ENCODE measurements at places on chromosomes 1 and 21.

GRCh38 chr1:205764578-205764977, 10.7 kb downstream of the RAB29 start:
- DNase-seq, result no peak

DNA sequence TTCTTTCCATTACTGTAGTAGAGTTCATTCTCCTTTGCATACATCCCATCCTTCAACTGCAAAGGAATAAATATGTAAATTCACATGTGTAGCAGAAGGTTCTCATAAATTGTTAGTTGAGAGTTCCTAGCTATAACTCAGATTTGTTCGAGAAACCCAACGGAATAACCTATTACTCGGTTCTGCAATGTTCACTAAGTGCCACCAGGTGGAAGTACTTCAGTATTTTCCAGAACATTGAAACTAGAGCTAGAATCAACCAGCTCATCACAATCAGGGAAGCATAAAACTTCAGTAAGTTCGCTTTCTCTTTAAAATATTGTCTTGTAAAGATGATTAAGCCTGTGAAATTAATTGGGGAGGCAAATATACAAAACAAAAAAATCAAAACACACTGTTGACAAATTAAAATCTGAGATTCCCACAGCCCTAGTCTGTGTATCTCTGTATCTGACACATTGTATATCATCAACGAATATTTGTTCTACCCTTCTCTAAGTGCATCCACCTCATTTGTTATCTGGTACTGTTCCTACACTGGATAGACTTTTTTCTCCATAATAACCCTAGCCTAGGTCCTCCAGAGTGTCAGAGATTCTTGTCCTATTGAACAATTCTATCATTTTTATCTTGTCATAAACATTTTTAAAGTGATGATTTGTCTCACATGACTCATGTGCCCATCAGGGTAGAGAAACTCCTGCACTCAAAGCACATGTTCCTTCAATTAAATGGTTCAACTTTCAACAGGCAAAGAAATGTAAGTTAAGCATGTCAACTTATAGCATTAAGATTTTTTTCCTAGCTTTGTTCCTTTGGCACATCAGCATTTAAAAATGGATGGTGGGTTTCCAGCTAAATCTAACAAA, 31.9 kb downstream of the MROH9 start:
- peak; percentile 17 for DNase-seq

DNA sequence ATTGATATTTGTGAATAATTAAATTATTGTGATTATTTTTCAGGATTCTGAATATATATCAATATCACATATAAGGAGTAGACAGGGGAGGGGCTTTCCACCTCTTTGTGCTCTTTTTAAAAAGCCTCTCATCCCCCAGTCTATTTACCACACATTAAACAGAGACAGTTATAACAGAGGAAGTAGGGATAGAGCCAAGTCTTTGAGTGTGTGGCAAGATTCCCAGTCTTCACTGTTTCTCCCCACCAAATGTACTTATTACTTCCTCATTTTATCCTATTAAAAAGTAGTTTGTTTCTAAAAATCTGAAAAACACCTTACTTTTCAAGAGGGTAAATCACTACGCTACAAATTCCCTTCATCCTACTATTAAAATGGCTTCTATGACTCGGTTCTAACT, 46.7 kb downstream of the EPS15 start:
- DNase-seq, result no peak

DNA sequence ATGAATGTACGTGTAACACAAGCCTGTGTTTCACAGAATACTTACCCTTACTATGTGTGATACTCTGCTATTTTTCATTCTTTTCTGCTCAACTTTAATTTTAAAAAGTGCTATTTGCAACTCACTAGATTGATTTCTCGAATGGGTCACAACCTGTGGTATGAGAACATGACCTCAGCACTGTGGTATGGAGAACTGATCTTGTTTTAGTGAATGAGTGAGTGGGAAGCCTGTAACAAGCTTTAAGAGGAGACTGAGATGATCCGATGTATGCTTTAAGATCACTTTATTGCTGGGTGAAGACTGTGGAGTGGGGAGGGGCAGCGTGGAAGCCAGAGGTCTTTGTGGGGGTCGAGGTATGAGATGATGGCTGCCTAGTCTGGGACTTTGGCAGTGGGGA, 21.6 kb downstream of the MECR start:
- no peak for DNase-seq

GRCh38 chr1:61687901-61688300, 37.0 kb downstream of the TM2D1 start:
- DNase-seq, result no peak

DNA sequence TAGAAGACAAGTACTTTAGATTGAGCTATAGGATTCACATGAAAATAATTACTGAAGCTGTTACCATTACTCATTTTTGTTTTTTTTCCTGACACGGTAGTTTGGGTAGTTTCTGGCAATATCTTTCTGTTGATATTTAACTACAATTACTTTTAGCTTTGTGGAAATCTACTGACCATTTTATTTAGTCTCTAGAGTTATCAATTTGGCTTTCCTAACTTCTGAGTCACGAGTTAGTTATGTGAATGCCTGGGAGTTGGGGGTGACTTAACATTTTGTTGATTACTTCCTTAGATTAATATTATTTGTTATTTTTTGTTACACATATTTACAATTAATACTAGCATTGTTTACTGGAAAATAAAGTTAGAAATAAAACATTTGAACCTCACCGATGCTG, 160.6 kb downstream of the HMCN1 start:
- no peak for DNase-seq

DNA sequence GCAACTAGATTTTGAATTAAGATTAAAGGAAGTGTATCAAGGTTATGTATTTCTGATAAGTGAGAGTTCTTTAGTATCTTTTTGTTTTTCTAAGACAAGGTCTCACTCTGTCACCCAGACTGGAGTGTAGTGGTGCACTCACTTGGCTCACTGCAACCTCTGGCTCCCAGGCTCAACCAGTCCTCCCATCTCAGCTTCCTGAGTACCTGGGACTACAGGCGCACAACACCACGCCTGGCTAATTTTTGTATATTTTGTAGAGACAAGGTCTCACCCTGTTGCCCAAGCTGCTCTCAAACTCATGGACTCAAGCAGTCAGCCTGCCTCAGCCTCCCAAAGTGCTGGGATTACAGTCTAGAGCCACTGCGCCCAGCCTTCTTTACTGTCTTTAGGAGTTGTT, 33.7 kb downstream of the DHX9 start:
- no peak for DNase-seq
